Breast epithelium (tissue), 4 donors: ENCODE measurements at places on chromosomes 4 and X. TPM values are rescaled to one million over a fixed set of nuclear protein-coding genes. Genes with fewer than 3 reads are reported as not detected.
A peak's percentile ranks its signal among the peaks of the same experiment; 100 is the strongest.

GRCh38 chrX:20452487-20452886, 185.8 kb upstream of the RPS6KA3 start:
- H3K4me1 ChIP-seq, result no peaks in the 10 kb centered on the region
- no peaks in the 10 kb centered on the region for H3K36me3 ChIP-seq
- DNase-seq, result no peak

DNA sequence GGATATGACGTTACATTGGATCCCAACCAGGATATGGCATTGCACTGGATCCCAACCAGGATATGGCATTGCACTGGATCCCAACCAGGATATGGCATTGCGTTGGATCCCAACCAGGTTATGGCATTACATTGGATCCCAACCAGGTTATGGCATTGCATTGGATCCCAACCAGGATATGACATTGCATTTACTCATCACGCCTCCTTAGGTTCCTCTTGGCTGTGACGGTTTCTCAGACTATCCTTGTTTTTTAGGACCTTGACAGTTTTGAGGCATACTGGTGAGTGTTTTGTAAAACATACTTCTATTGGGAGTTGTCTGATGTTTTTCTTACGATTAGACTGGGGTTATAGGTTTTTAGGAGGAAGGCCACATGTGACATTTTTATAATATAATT, 5.4 kb upstream of the ACSL1 start:
- H3K36me3 ChIP-seq, result no peaks in the 10 kb centered on the region
- DNase-seq, result no peak

FGFR3 gene
- 0.80 TPM for total RNA-seq

GRCh38 chrX:101385795-101386541, at the start of gene BTK:
TSS of gene BTK (minus strand) at chrX:101386191. CDS start at chrX:101375284, 10,907 bp downstream.
- peak within 1 kb of the TSS; percentile 19 for H3K4me3 ChIP-seq
- peaks cover 39% of the 10 kb centered on the region for H3K27me3 ChIP-seq
- DNase-seq, result no peak
- H3K36me3 ChIP-seq, result no peaks in the 10 kb centered on the region
- H3K4me1 ChIP-seq, result no peaks in the 10 kb centered on the region

ZCCHC13 gene
- total RNA-seq, result not detected

- H3K27ac ChIP-seq, result no peak overlapping the region
- DNase-seq, result no peak
- H3K36me3 ChIP-seq, result no peaks in the 10 kb centered on the region
These were observed 11.8 kb upstream of the TASL start for GRCh38 chrX:30589146-30589888.
